ENCODE measurements at places on chromosomes 12 and 14.

GRCh38 chr14:102215071-102215470, 75.4 kb downstream of the WDR20 start:
- H3K4me3 ChIP-seq, result no peak overlapping the region
- no peaks in the 10 kb centered on the region for H3K27me3 ChIP-seq
- no peak overlapping the region for H3K27ac ChIP-seq
- DNase-seq, result no peak
- peaks cover 13% of the 10 kb centered on the region for H3K4me1 ChIP-seq

DNA sequence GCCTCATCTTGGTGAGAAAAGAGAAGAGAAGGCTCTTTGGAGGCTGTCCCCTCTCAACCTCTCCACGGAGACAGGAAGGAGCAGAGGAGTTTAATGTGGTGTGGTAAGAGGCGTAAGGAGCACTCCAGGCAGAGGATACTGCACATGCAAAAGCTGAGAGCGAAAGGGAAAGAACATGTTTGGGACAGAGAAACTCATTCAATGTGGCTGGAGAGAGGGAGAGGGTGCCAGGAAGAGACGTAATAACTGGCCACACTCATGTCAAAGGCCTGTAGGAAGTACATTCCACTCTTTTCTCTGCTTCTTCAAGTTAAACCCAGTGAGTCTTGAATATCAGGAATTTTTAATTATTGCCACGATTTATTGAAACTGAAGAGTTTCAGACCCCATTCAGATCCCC, 12.0 kb downstream of the VDR start:
- no peak for DNase-seq
- H3K27ac ChIP-seq, result no peak overlapping the region
- peaks cover 16% of the 10 kb centered on the region for H3K4me1 ChIP-seq

DNA sequence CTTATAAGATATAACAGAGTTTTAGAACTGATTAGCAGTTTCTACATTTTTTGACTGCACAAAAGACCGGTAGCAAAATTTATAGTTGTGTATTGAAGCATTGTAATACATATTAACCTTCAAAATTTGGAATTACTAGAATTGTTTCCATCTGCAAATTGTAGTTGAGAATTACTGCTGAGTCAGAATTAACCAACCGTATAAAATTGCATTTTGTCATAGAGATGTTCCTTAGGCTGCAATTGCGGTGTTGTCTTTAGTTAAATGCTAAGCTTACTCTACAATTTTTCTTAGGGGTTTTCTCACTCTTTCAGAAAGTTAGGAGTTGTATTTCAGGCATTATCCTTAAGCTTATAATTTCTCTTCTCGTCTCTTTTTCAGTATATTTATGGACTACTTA, 132.2 kb downstream of the PLEKHA5 start:
- H3K27me3 ChIP-seq, result no peaks in the 10 kb centered on the region
- H3K36me3 ChIP-seq, result peaks cover 21% of the 10 kb centered on the region
- H3K4me1 ChIP-seq, result no peaks in the 10 kb centered on the region
- no peak for DNase-seq
- H3K4me3 ChIP-seq, result no peak overlapping the region

DNA sequence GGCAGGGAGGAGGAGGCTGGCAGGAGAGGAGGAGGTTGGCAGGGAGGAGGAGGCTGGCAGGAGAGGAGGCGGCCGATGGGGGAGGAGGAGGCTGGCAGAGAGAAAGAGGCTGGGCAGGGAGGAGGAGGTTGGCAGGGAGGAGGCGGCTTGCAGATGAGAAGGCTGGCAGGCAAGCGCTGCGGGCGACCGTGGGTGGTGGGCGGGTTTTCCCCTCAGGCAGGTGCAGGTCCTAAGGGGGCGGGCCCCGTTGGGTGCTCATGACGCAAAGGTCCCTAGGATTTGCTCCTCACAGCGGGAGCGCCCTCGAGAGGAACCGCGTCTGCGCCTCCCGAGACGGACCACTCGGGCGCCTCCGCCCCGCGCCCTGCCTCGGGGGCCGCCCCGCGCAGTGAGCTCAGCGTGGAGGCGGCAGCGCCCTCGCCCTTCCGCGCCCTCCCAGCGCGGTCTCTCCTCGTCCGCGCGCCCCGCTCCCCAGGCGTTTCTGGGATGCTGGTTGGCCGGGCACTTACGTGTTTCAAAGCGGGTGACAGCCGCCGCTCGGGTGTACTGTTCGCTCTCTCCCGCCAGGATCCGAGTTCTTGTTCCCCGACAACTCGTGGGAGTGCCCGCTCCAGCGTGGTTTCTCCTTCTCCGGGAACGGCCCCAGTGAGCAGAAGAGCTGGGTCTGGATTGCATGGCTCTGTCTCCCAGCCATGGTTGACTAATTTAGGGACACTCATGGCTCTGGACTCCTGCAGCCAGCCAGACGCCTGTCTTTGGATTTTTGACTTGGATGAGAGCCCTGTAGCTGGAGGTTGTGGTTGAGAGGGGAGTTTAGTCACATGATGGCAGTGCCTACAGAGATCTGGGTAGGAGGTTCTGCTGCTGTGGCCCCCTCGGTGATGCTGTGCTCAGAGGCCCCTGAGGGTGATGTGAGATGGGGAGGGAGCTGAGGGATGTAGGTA, 64.1 kb upstream of the PPP4R3A start:
- peak overlapping the region; percentile 82 for H3K4me3 ChIP-seq
- no peak for DNase-seq
- H3K27me3 ChIP-seq, result peaks cover 60% of the 10 kb centered on the region
